ENCODE measurements at places on chromosomes 11 and 22.

DNA sequence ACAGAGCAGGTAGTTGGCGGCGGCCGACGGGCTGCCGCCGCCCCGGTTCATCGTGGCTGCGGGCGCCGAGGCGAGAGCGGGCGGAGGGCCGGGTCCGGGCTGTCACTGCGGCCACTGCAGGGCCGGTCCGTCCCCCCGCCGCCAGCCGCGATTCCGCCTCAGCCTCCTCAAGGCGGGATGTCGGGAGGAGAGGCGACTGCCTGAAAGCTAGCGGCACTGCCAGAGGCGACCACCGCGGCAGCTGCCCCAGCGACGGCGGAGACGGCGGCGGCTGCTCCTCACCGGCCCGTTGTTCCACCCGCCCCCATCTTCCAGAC lies 234 bp downstream of the SESN3 start:
- no peaks in the 10 kb centered on the region for H3K36me3 ChIP-seq
- peak overlapping the region; percentile 75 for H3K27ac ChIP-seq
- H3K4me3 ChIP-seq = peak overlapping the region; percentile 61
- no peak for DNase-seq
- H3K27me3 ChIP-seq = no peaks in the 10 kb centered on the region

DNA sequence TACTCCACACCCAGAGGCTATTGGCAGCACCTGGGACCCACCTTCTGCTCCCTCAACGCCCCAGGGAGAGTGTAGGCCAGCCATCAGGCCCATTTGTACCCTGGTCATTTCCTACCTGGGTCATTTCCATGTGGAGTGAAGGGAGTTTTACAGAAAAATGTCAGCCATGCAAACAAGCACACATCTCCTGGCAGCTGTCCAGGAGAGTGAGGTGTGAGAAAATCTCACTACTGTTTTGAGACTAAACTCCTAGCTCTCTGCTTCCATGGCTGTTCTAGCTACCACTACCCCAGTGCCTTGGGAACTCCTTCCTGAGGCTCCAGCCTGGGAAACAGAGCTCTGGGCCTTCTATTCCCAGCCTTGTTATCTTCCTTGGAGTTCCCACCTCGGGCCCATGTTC lies 2.8 kb upstream of the TMPRSS13 start:
- H3K27ac ChIP-seq = no peak overlapping the region
- peak; percentile 62 for DNase-seq
- H3K27me3 ChIP-seq = no peaks in the 10 kb centered on the region
- no peak overlapping the region for H3K4me3 ChIP-seq
- H3K4me1 ChIP-seq = no peaks in the 10 kb centered on the region

DNA sequence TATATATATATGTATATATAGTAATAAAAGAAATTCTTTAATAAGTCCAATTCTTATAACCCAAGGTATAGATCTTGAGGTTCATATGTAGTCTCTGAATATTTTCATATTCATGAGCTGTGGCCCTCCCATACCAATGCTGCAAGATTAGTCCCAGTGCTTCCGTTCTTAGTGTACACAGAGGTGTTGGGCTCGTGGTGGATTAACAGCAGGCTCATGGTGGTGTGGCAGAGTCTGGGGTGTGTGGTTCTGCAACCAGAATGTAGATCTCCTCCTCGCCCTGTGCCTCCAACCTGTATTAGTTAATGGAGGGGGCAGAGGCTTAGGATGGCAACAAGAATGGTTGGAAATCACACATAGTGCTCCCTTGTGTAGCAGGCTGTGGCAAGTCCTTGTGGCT lies 16.8 kb downstream of the PRDM10 start:
- no peaks in the 10 kb centered on the region for H3K4me1 ChIP-seq
- no peaks in the 10 kb centered on the region for H3K27me3 ChIP-seq
- H3K27ac ChIP-seq = no peak overlapping the region
- H3K36me3 ChIP-seq = no peaks in the 10 kb centered on the region

DNA sequence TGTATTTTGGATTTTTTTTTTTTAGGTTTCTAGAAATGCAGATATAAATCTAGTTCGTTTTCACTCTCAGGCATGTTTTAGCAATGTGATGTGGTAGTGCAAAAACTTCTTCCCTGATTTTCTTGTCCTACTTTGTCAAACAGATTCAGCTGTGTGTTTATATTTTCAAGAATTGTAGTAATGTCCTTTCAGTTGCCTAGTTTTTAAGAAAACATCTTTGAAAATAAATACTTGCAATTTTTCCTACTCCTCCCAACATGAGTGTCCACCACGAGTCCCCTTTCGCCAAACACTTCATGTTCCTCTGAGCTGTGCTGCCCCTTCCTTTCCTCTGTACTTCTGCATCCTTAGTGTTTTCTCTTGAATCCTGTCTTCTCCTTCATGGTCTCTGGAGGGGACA lies 686.9 kb downstream of the NTM start:
- DNase-seq = no peak
- no peaks in the 10 kb centered on the region for H3K27me3 ChIP-seq
- H3K4me1 ChIP-seq = peaks cover 9% of the 10 kb centered on the region
- H3K27ac ChIP-seq = peak overlapping the region; percentile 32
- no peak overlapping the region for H3K4me3 ChIP-seq

DNA sequence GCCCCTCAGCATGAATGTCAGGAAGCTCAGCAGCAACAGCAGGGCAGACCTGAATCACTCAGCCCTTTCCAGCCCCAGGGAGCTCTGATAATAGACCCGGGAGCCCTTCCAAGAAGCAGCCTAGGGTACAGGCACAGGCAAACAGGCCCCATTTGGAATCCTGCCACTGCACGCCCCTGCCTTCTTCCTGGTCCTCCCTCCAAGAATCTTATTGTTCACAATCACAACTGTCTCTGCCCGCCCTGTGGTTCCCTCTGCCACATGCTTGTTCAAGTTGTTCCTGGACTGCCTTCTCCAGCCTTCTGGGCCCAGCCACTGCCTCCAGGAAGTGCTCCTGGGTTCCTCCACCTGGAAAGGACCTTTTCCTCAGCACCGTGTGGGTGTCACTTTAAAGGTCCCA lies 54.6 kb downstream of the LRRC32 start:
- H3K27ac ChIP-seq = no peak overlapping the region
- H3K4me3 ChIP-seq = no peak overlapping the region
- DNase-seq = peak; percentile 70
- H3K4me1 ChIP-seq = no peaks in the 10 kb centered on the region

DNA sequence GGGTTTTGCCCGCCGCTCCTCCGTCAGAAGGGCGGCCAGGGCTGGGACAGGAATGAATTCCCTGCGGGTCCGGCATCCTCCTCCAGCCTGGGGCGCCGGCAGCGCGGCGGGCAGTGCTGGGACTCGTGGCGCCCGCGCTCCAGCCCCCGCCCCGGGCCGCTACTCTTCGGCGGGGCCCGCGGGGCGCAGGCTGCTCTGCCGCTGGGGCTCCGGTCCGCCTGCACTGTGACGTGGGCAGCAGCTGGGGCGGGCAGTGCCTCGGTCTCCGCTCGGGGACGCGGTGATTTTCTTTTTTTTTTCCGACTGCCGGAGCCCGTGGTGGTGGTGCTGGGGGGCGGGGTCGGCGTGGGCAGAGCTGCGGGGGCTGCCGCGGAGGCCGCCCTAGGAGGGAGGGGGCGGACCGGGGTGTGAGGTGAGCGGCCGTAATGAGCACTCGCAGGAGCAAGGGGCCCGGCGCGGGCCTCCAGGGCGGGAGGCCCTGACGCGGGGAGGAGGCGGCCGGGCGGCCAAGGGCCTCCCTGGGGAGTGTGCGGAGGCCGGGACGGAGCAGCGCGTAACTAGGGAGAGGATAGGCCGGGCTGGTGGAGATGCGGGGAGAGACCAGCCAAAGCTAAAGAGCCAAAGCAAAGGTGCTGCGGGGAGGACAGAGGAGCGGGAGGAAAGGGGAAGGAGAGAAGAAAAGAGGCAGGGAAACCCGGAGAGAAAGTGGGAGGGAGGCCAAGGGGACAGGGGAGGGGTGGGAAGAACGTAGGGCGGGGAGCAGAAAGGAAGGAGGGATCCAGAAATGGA lies 73.3 kb upstream of the ZBED5 start:
- H3K4me1 ChIP-seq = peaks cover 58% of the 10 kb centered on the region
- H3K27me3 ChIP-seq = no peaks in the 10 kb centered on the region
- peak overlapping the region; percentile 99 for H3K27ac ChIP-seq
- no peaks in the 10 kb centered on the region for H3K36me3 ChIP-seq
- peak; percentile 93 for DNase-seq
- H3K4me3 ChIP-seq = peak overlapping the region; percentile 73

All from sigmoid colon (tissue), 7 donors.